Activated B cell treated with CpG ODN at 0.5 μM for 24 hours (primary cell): ENCODE measurements at places on chromosomes 2 and 18. TPM values are rescaled to one million over a fixed set of nuclear protein-coding genes. Genes with fewer than 3 reads are reported as not detected.

The CCDC138 gene
- total RNA-seq, result 10.3 and 10.6 TPM in 2 replicates

The SH2D6 gene
- total RNA-seq, result 0.83 and 1.6 TPM in 2 replicates

The HRH4 gene
- total RNA-seq, result not detected in 2 replicates

DNA sequence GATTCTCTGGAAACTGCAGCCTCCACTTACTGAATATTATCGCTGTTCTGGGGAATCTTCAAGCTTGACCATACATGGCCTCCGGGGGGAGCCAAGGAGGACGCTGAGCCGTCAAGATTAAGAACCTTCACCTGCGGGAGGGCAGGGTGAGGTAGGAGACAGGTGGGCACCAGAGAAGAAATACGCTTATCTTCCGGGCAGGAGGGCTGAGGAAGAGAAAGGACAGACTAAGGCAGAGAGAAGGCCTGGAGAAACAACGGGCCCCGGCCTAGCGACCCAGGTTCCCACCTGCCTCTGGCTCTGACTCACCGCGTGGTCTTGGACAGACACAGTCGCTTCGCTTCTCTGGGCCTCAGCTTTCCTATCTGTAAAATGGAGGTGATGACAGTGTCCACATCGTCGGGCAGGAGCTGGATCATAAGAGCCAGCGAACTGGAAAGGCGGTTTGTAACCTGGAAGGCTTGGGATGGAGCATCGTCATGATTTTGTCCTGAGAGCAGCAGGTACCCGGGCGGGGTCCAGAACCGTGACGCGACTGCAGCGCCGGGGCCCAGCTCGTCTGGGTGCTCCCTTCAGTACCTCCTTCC, 659 bp downstream of the ZNF142 start:
- H3K27me3 ChIP-seq, result no peaks in the 10 kb centered on the region
- peak overlapping the region; percentile 99 for H3K4me3 ChIP-seq
- H3K27ac ChIP-seq, result peak overlapping the region; percentile 93

DNA sequence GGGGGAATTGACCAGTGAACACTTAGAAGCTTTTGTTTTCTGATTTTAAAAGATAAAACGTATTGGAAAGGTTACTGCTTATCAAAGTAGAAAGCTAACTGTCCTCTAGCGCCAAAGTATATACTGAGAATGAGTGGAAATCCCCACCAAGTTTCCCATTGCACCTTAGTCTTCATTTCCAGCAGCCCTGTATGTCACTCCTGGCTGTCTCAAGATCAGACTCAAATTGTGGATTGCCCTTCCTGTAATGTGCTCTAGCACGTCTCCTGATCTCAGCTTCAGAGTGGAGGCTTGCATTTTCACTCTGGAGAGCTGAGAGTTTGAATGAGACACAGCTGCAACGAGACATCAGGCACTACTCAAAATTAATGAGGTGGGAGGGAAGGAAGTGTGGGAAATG, 26.6 kb downstream of the MFF start:
- H3K36me3 ChIP-seq, result peaks cover 58% of the 10 kb centered on the region
- DNase-seq, result no peak
- no peaks in the 10 kb centered on the region for H3K27me3 ChIP-seq
- peaks cover 6% of the 10 kb centered on the region for H3K4me1 ChIP-seq
- H3K4me3 ChIP-seq, result no peak overlapping the region

- no peak for DNase-seq
- no peak overlapping the region for H3K4me3 ChIP-seq
- H3K27me3 ChIP-seq, result no peaks in the 10 kb centered on the region
- no peak overlapping the region for H3K27ac ChIP-seq
Observed at GRCh38 chr2:32377928-32378327, 21.1 kb downstream of the BIRC6 start.

GRCh38 chr18:44246001-44246400, 434.7 kb upstream of the SETBP1 start:
- H3K27me3 ChIP-seq, result no peaks in the 10 kb centered on the region
- H3K4me1 ChIP-seq, result peaks cover 7% of the 10 kb centered on the region
- H3K36me3 ChIP-seq, result no peaks in the 10 kb centered on the region
- DNase-seq, result no peak
- no peak overlapping the region for H3K27ac ChIP-seq

- H3K4me3 ChIP-seq, result no peak overlapping the region
- no peaks in the 10 kb centered on the region for H3K36me3 ChIP-seq
- H3K4me1 ChIP-seq, result no peaks in the 10 kb centered on the region
- no peaks in the 10 kb centered on the region for H3K27me3 ChIP-seq
- DNase-seq, result no peak
- no peak overlapping the region for H3K27ac ChIP-seq
Observed at GRCh38 chr2:142075826-142076225, 55.0 kb downstream of the LRP1B start.

GRCh38 chr2:99278793-99279291, 22.2 kb downstream of the LYG1 start:
- H3K4me1 ChIP-seq, result peaks cover 2% of the 10 kb centered on the region
- H3K4me3 ChIP-seq, result no peak overlapping the region
- H3K27me3 ChIP-seq, result no peaks in the 10 kb centered on the region
- H3K27ac ChIP-seq, result no peak overlapping the region

DNA sequence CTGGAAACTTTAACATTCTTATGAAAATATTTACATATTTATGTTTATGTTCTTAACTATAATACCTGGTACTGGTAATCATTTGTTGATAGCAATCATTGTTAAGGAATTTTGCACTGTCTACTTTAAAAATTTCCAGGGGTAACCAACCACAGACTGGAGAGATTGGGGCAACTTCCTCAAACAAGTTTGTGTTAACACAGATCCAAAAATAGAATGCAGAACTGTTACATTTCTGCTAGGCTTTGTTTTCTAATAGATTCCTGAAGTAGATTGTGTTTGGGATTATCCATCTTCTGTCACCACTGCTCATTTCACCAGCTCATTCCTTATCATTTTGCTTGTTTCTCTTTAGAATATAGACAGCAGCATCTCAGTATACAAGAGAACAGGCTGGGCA, 23.7 kb downstream of the RNF125 start:
- H3K4me3 ChIP-seq, result peak overlapping the region; percentile 64
- H3K36me3 ChIP-seq, result peaks cover 13% of the 10 kb centered on the region
- no peaks in the 10 kb centered on the region for H3K27me3 ChIP-seq
- H3K27ac ChIP-seq, result peak overlapping the region; percentile 56

- H3K27me3 ChIP-seq, result no peaks in the 10 kb centered on the region
- DNase-seq, result no peak
- no peak overlapping the region for H3K4me3 ChIP-seq
- H3K36me3 ChIP-seq, result no peaks in the 10 kb centered on the region
Observed at GRCh38 chr18:24459772-24460171, 665 bp upstream of the HRH4 start.

DNA sequence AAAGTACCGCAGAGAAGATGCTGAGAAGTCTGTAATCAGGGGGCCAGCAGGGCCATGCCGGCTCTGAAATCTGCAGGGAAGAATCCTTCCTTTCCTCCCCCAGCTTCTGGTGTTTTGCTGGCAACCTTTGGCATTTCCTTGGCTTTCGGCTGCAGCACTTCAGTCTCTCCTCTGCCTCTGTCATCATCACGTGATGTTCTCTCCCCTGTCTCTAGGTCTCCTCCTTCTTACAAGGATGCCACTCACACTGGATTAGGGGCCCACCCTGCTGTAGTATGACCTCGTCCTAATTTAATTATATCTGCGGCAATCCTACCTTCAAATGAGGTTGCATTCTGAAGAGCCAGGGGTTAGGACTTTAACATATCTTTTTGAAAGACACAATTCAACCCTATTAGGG, 13.8 kb upstream of the RAB12 start:
- H3K4me3 ChIP-seq, result no peak overlapping the region
- DNase-seq, result no peak
- peaks cover 7% of the 10 kb centered on the region for H3K4me1 ChIP-seq
- no peaks in the 10 kb centered on the region for H3K27me3 ChIP-seq
- H3K27ac ChIP-seq, result no peak overlapping the region
